HuH-7 (cell line): ENCODE measurements at places on chromosomes 6 and 20.

GRCh38 chr6:136280032-136280609 is 9.5 kb downstream of the BCLAF1 start:
- DNase-seq, result no peak

- peak; percentile 17 for DNase-seq
Measured at GRCh38 chr6:13767121-13767808, 47.1 kb downstream of the MCUR1 start.

DNA sequence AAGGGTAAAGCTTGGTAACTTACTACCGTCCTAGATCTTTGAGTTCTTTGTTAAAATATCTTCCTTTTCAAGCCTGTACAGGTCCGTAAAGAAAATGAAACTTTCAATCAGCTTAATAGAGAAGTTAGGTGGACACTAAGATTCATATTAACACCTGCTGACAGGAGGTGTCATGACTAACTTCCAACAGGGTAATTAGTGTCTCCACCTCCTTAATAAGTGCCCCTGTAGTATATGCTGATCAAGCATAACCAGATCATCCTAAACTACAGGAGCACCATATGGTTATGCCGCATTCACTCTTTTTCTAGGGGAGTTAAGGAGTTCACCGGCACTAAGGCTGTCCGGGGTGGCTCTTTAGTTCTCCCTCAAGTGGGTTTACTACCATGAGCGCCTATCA is 23.9 kb upstream of the RALGAPA2 start:
- DNase-seq, result no peak

DNA sequence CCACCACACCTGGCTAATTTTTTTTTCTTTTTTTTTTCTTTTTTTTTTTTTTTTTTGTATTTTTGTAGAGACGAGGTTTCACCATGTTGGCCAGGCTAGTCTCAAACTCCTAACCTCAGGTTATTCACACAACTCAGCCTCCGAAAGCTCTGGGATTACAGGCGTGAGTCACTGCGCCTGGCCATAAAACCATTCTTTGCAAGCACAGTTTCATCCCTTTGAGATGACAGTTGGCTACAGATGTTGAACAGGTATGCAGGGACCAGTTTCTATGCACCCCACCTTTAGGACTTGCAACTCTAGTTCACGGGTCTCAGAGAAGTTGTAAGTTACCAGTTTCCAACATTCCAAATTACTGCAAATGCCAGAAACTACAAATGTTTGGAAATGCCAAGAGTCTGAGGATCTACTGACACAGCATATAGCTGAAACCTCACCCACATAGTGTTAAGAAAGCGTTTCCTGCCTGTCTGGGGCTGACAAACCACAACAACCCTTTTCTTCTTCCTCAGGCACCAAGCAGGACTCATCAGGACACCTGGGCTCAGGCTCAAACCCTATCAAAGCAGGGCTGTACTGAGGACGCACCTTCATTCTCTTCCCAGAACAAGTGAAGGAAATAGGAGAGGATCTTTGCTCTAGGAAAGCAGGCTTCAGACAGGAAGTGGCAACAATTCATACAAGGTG is 22.9 kb downstream of the ARHGAP18 start:
- DNase-seq, result no peak

DNA sequence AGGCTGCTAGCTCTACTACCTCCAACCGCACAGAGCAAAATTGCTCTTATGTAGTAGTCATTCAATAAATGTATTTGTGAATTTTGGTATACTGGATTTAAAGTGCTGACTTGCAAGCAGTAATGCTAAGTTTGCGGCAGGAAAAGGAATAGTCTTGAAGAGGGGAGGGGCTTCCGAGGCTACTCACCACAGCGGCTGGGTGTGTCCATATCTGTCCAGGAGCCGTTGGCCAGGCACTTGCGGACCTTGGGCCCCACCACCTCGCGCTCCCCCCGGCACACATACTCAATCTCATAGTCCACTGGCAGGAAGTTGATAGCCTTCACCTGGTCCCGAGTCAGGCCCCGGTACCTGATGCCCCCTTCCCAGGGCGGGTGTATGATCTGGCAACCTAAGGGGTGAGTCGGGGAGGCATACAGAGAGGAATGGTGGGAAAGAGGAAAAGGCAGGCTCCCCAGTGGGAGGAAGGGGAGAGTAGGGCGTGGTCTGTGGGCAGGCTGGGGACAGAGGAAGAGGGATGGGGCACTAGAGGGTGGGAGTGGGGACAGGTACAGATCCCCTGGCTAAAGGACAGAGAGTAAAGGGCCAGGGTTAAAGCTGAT is 1.7 kb downstream of the GABBR1 start:
- DNase-seq, result no peak

- DNase-seq, result peak; percentile 44
Measured at GRCh38 chr6:42978487-42978838, 518 bp downstream of the PEX6 start.

GRCh38 chr6:93059911-93060310 is 359.4 kb downstream of the EPHA7 start:
- no peak for DNase-seq

GRCh38 chr6:42817907-42818306 is 36.1 kb downstream of the BICRAL start:
- DNase-seq, result no peak

GRCh38 chr20:2817341-2817726 is 1.2 kb downstream of the TMEM239 start:
- no peak for DNase-seq

- DNase-seq, result no peak
Measured at GRCh38 chr6:134740473-134741199, 209.3 kb downstream of the ALDH8A1 start.
